ENCODE measurements at places on chromosomes 2 and 18.

GRCh38 chr18:51234117-51235008 is 36.9 kb upstream of the MEX3C start:
- DNase-seq = no peak

DNA sequence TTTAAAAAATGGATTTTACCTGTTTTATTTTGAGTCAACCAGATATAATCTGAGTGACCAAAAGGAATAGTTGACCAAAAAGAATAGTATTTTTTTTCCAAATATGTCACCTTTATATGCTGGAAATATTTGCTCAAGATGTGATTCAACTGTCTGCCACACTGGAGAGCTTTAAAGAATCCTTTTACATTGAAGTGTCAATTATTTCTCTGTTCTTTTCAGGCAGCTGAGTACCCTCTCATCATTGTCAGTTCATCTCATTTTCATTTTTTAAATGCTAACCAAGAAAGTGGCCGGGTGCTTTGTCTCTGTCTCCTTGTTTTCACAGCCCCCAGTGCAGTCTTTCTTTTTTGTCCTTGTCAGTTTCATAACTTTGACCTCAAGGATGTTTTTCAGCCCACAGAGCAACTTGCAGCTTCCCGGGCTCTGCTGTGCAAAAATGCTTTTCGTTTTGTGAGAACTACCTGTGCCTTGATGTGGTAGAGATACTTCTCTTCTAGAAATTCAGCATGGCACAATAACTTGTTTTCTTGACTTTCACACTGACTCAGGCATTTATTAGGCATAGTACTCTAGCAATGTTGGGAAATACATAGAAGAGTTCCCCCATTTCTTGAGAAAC is 23.4 kb upstream of the CERS6 start:
- no peak for DNase-seq

DNA sequence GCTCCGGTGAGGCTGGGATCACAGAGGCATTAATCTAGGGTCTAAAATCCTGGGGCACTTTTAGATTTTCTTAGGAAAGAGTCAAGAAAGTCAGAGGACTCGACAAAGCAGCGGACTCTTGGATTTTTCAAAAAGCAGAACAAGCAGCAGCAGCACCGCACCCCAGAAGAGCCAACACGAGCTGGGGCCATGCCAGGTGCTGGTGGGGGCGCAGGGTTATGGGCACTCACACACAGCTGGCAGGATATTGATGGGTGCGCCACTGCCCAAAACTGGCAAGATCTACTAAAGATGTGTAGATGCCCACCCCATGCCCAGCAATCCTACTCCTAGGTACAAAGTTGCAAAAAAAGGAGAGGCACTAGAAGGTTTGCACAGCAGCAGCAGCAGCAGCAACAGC is 33.9 kb upstream of the SEMA4C start:
- DNase-seq = no peak

DNA sequence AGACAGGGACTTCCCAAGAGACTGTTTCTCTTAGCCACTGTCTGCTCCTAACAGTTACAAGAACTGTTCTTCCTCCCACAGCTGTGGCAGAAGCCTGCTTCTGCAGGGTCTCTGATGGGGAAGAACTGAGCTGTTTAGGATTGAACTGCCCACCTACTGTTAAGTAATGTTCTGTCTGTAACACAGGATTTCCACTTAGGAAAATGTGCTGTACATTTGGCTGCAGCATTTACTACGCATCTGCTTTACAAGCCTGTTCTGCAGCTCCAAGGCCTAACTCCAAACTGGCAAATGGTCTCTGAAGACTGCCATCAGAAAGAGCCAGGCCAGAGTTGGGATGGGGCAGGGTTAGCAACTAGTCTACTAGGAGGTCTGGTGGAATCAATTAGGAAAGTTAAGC is 87.8 kb upstream of the UPP2 start:
- no peak for DNase-seq

DNA sequence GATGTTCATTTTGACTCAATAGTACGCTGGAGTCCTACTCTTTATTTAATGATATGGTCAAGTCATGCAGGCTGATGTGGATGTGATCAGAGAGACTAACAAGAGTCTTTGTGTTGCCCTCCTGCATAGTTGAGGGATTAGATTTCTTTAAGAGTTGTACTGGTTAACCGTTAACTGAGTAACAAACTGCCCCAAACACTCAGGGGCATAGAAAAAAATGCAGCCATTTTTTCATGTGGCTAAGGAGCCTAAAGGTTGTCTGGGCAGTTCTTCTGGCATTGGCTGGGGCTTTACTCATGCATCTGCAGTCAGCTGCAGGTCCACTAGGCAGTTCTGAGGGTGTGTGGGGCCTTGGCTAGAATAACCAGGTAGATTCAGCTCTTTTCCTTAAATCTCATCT is 32.5 kb downstream of the DOCK10 start:
- DNase-seq = peak; percentile 80

GRCh38 chr2:195656161-195656858 is 716 bp upstream of the SLC39A10 start:
- peak; percentile 50 for DNase-seq

DNA sequence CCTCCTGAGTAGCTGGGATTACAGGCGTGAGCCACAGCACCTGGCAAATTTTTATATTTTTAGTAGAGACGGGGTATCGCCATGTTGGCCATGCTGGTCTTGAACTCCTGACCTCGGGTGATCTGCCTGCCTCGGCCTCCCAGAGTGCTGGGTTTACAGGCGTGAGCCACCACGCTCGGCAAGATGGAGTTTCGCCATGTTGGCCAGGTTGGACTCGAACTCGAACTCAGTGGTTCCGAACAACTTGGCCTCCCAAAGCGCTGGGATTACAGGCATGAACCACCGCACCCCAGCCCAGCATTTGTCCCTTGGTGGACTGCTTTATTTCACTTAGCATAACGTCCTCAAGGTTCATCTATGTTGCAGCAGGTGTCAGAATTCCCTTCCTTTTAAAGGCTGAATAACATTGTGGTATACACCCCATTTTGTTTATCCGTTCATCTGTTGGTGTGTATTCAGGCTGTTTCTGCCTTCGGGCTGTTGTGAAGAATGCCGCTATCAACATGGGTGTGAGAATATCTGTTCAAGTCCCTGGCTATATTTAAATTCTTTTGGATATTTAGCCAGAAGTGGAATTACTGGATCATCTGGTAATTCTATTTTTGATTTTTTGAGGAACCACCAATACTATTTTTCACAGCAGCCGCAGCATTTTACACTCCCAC is 1.2 kb upstream of the CENPA start:
- peak; percentile 13 for DNase-seq

GRCh38 chr2:24409171-24409570 is 48.8 kb upstream of the ITSN2 start:
- no peak for DNase-seq

- DNase-seq = no peak
Measured at GRCh38 chr2:189372688-189373257, 68.5 kb upstream of the WDR75 start.

DNA sequence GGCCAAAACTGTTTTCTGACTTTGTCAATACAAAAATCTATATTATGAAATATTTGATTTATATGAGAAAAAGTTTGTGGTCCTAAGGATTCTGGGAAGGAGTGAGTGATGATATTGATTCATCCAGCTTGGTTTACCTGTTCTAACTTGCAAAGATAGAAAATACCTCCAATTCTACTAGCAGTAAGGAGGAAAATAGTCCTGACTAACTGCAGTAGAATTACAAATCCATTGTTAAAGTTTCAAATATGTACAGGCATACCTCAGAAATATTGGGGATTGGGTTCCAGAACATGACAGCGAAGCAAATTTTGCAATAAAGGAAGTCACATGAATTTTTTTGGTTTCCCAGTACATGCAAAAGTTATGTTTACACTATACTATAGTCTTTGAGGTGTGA is 158.8 kb upstream of the CYRIA start:
- no peak for DNase-seq

DNA sequence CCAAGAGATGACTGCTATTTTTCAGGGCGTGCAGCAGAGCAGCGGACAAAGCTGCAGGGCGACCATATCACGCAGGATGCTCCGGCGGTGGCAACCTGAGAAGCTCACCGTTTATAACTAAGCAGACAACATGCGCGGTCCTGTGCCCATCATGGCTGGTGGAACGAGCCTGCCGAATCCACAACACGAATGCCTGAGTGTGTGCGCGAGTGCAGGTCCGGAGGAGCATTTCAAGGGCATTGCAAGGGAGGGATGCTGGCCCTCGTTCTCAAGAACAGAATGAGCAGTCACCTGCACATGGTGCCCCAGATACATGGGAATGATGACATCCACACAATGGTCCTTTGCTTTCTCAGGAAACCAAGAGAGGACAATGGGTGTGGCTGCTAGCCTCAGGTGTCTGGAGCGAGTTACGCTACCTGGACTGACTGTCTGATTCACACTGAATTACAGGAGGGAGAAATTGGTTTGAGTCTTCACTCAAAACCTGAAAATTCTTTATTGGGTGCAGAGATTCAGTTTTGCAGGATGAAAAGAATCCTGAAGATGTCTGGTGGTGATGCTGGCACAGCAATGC is 39.8 kb downstream of the TBC1D8 start:
- peak; percentile 28 for DNase-seq

DNA sequence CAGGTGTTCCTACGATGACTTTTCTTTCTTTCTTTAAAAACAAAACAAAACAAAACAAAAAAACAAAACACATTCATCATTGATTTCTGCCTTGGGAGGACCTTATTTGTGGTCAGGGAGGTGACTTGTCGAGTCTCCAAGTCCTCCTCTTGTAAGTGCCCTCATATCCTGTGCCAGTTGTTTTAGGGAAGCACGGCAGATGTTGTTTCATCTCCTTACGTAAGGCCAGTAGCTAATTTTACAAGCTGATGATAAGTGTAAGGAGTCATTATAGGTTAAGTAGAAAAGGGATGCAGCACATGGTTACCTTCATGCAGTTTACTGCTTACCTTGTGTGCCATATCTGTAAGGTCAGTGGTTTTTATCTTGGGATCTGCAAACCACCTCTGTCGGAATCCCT is 52.2 kb downstream of the MRPS9 start:
- DNase-seq = no peak

DNA sequence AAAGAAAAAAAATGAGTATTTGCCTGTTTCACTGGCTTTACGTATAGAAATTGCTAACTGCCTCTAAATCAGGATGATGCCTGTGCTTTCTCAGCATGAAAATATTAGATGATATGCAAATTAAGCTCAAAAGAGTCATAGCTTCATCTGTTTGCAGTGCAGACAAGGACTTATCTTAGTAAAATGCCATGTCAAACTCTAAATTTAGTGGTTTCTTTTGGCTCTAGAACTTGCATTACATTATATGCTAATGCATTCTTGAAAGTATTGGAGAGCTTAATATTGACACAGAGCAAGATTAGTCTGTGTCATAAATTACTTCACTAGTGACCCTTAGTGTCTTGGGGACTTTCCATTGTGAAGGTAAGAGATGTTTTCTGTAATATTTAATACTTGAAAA is 1109.1 kb upstream of the NRXN1 start:
- DNase-seq = no peak

GRCh38 chr18:3753106-3753505 is 303.1 kb downstream of the TGIF1 start:
- DNase-seq = no peak

DNA sequence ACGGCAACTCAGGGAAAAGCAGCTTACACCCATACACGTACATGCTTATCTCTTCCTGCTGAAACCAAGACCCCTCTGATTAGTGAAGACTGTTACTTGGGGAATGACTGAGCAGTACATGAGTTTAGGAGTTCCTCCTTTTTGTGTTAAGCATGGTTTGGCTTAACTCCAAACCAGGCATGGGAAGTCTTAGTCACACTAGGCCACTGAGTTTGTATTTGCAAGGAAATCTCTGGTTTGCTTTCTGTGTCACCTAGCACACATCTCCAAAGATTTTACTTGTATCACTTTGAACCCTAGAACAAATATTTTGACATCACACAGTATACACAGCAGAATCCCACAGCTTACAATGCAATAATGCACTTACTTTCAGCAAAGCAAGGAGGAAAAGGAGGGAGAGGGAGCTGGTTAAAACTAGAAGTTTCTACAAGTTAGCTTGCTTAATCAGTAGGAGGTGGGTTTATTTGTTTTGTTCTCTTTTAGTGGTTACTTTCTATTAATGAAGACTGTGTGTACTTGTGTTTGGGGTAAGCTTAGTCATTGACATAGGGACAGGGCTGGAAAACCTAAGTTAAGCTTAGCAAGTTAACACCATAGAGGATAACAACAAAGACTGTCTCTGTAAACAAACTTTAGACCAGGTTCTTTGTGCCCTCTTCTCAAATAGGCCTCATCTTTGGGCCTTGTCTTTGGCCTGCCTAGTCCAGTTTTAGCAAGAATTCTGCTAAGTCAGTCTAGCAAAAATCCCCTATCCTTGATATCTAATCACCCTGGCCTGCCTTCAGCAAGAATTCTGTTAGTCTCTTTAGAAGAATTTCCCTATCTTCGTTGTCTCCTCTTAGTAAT is 219.4 kb downstream of the MREG start:
- DNase-seq = peak; percentile 62

- no peak for DNase-seq
Measured at GRCh38 chr2:181190711-181191110, 210.3 kb downstream of the UBE2E3 start.

DNA sequence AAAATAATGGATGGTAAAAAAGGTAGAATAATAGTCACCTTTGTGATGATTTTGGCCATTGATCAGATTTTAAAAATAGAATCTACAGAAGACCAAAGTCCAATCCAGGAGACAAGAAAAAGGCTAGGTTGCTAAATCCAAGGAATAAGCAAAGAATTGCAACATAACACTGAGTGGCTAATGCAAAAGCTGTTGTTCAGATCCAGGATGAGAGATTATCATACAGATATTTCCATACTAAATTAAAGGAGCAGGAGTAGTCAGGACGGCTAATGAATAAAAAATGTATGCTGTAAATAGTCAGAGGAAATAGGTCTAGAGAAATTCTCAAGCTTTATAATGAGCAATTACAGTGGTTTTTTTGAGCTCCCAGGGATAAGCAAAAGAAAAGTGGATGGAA is 745.9 kb upstream of the ACVR2A start:
- no peak for DNase-seq

GRCh38 chr2:32456808-32457207 is 100.0 kb downstream of the BIRC6 start:
- no peak for DNase-seq

GRCh38 chr2:236675051-236675450 is 105.4 kb downstream of the ACKR3 start:
- no peak for DNase-seq

DNA sequence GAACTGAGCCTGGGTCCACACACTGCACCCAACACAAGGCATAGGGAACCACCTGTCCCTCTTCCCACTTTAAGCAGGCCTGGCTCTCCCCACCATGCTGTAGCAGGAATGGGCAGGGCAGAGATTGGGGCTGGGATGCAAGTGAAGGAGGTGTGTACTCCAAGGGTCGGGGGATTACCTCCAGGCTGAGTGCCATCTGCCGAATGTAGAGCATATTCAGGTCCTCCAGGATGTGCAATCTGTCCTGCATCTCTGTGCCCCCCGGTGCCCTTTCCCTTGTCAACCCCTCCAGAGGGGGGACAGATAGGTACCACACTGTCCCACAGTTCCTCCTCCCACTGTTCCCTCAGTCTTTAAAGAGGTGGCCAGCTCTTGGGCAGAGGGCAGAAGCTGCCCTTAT is 2.4 kb downstream of the RTKN start:
- no peak for DNase-seq

Measured in DMS53 (cell line).